ENCODE measurements at places on chromosomes 4 and X.

DNA sequence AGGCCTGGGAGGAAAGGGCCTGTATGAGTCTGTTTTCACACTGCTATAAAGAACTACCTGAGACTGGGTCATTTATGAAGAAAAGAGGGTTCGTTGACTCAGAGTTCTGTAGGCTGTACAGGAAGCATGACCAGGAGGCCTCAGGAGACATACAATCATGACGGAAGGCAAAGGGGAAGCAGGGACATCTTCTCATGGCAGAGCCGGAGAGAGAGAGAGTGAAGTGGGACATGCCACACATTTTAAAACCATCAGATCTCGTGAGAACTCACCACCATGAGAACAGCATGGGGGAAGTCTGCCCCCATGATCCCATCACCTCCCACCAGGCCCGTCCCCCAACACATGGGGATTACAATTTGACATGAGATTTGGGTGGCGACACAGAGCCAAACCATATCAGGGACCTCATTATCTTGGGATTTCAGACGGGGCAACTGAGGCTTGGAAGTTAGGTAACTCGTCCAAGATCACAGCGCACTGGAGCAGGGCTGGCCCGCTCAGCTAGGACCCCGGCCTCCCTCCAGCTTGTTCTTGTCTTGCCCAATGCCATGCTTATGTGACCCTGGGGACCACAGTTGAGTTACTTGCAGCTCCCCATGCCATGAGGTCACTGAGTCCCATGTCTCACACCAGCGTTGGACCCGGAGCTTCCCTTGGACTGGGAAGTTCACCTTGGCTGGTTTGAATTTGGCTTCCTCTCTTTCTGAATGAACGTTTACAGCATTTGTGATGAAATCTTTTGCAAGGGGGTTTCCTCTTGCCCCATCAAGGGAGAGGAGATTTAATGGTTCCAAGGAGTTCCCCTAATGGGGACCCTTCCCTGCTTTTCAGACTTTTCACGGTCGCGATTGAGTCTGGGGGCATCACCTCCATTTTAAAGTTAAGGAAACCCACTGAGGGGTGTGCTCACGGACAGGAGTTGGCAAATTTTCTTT lies 18.1 kb downstream of the HTRA3 start:
- DNase-seq = no peak

GRCh38 chrX:71941145-71941544 lies 30.5 kb downstream of the NHSL2 start:
- DNase-seq = no peak

DNA sequence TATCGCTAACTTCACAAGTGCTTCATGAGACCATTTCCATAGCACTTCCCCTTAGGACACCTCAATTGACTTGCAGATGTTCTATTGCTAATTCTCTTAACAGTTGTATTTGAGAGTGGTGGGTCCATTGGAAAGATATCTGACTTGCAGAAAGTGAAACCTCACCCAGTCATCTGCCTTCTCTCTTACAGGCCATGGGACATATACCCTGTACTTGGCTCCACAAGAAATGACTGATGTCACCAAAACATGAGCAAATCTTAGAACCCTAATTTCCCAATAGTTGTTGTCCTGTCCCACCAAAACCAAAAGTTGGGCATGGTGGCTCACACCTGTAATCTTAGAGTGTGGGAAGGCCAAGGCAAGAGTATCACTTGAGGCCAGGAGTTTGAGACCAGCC lies 101.9 kb upstream of the MAML3 start:
- no peak for DNase-seq

GRCh38 chr4:90292438-90292837 lies 165.2 kb downstream of the CCSER1 start:
- DNase-seq = no peak

- DNase-seq = no peak
Measured at GRCh38 chrX:43065978-43066377, 288.0 kb upstream of the PPP1R2C start.

DNA sequence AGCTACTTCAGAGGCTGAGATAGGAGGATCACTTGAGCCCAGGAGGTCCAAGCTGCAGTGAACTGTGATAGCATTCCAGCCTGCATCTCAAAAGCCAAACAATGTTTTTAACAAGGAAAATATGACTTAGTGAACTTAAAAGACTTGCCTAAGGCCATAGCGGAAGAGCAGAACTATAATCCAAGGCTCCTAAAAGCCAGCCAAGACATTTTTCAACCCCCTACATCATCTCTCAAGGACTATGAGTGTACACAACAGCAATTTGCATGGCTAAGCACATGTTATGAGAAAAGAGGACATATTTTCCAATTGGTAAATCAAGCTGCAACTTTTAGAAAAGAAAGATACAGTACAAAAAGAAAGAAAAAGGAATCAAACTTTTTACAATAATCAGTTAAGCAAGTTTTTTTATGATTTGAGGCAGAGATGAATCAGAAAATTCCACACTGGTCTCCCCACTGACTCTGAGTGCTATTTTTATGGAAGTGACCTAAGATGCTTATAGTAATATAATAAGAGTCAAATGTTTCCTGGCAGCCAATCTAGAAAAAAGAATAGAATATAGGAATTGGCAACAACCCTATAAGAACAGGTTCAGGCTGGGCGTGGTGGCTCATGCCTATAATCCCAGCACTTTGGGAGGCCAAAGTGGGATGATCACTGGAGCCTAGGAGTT lies 9.8 kb upstream of the ACOT9 start:
- no peak for DNase-seq

GRCh38 chr4:121030131-121030530 lies 42.2 kb downstream of the NDNF start:
- DNase-seq = no peak

GRCh38 chr4:182823576-182823975 lies 93.6 kb downstream of the DCTD start:
- no peak for DNase-seq

DNA sequence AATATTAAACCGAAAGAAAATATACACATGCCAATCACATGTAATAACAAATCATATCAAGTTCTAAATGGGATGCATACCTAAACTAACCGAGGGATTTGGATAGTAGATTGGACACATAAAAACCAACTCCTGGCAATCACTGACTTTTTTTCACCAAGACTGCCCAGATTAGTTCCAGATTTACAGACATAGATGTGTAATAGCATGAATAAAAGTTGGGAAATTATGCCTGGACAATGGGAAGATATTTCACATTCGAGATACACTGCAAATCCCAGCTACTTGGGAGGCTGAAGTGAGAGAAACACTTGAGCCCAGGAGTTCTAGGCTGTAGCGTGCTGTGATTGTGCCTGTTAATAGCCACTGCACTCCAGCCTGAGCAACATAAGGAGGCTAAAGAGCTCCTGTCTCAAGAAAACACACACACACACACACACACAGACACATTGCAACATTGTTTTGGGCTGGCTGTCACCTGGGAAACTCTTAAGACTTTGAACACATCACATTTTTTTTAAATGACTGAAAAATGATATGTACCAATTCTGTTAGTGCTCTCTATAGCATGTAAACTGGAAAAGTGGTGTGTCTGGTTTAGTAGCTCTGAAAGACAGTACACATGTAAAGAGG lies 5.7 kb downstream of the RAB40A start:
- DNase-seq = no peak

DNA sequence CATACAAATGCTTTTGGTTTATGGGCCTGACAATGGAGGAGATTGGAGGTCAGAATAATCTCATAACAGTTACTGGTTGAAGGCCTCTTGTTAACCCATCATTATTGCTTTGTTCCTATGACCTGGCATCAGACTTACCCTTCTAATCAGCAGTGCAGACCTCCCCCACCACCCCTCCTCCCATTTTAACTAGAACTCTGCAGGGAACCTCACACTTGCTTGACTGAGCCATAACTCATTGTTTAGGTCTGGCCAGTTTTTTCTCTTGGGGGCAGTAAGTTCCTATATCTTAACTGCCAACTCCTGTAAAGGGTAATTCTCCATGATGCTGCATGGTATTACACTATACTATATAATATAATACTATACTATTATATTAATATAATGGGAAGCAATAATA lies 609.3 kb downstream of the IL1RAPL1 start:
- no peak for DNase-seq

- no peak for DNase-seq
Measured at GRCh38 chr4:84496706-84497503, 2.2 kb downstream of the NKX6-1 start.

GRCh38 chr4:101229116-101229515 lies 118.2 kb downstream of the PPP3CA start:
- no peak for DNase-seq

DNA sequence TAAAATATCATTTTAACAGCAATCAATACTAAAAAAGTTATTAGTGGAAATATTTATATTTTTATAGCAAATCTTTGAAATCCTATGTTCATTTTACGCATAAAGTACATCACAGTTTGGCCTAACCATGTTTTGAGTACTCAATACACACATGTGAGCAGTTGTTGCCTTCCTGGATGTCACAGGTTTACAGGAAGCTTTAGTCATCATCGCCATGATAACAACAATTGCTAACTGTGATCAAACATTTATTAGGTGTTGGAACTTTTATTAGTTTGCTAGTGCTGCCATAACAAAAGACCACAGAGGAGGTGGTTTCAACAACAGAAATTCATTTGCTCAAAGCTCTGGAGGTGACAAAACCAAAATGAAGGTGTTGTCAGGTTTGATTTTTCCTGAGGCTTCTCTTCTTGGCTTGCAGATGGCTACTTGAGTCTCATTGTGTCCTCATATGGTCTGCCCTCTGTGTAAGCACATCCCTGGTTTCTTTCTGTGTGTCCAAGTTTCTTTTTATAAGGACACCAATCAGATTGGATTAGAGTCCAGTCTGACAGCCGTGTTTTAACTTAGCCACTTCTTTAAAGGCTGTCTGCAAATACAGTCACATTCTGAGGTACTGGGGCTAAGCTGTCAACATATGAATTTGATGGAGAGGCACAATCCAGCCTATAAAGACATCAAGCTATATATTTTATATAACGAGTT lies 43.1 kb upstream of the BOD1L1 start:
- no peak for DNase-seq

DNA sequence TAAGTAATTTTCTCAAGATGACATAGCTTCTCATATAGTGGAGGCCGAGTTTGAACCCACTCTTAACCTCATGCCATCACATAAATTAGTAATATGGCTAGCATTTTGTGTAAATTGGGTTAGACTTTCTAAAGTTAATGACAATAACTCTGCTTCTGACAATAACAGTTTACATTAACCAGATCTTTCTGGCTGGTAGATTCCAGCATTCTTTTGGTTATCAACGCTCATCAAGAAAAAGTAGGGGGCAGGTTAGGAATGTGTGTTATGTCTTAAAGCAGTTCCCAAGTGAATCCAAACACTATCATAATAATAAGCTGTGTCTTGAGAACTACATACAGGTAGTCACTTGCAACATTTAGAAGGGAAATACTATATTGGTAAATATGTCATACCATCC lies 162.5 kb downstream of the PRDM5 start:
- no peak for DNase-seq

- DNase-seq = no peak
Measured at GRCh38 chr4:83709627-83710026, 173.7 kb downstream of the GPAT3 start.

GRCh38 chrX:1492421-1493012 lies 39.8 kb upstream of the ASMTL start:
- DNase-seq = no peak

- DNase-seq = no peak
Measured at GRCh38 chr4:65535113-65535512, 135.2 kb downstream of the EPHA5 start.

GRCh38 chr4:161189286-161190134 lies 974.3 kb downstream of the FSTL5 start:
- no peak for DNase-seq

GRCh38 chr4:81896936-81897335 lies 425.2 kb upstream of the RASGEF1B start:
- DNase-seq = no peak

Data from MV-4-11 (cell line).